ENCODE measurements at places on chromosomes 3 and 15.

DNA sequence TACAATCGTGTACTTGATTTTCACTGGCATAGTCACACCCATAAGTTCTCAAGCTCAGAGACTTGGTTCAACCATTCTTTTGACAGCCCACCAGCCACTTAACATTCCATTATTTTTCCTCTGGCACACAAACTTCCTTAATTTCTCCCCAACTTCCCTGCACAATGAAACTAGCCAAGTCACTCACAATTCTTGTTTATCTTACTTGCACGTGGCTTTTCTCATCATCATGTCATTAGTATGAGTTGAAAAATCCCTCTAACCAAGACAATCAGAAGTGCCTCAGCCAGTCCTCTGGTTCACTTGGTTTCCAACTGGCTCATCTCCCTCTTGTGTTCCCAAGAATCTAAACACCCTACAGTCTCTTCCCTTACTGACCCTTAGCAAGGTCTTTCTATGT lies 110.5 kb upstream of the PTPRG start:
- no peaks in the 10 kb centered on the region for H3K4me1 ChIP-seq
- H3K36me3 ChIP-seq, result no peaks in the 10 kb centered on the region
- no peak overlapping the region for H3K27ac ChIP-seq
- no peak for DNase-seq
- no peak overlapping the region for H3K4me3 ChIP-seq

DNA sequence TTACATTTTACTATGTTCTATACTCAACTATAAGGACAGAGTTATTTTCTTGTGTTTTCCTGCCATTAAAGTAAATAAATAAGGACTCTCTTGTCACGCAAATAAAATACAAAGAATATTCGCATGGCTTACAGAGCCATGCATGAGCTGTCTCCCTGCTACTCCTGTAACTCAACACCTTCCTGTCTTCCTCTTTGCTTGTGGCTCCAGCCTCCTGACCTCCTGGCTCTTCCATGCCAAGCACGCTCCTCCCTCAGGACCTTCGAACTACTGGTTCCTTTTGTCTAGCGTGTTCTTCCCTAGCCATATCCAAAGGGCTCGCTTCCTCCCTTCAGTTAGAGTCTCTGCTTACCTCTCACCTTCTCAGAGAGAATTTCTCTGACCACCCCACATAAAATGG lies 124.3 kb upstream of the TMC3 start:
- H3K27ac ChIP-seq, result no peak overlapping the region
- no peaks in the 10 kb centered on the region for H3K36me3 ChIP-seq
- DNase-seq, result no peak
- no peak overlapping the region for H3K4me3 ChIP-seq
- H3K4me1 ChIP-seq, result no peaks in the 10 kb centered on the region

GRCh38 chr15:96977886-96978285 lies 647.4 kb downstream of the NR2F2 start:
- no peaks in the 10 kb centered on the region for H3K27me3 ChIP-seq
- no peak overlapping the region for H3K27ac ChIP-seq
- H3K4me1 ChIP-seq, result no peaks in the 10 kb centered on the region
- no peak for DNase-seq
- H3K36me3 ChIP-seq, result no peaks in the 10 kb centered on the region

DNA sequence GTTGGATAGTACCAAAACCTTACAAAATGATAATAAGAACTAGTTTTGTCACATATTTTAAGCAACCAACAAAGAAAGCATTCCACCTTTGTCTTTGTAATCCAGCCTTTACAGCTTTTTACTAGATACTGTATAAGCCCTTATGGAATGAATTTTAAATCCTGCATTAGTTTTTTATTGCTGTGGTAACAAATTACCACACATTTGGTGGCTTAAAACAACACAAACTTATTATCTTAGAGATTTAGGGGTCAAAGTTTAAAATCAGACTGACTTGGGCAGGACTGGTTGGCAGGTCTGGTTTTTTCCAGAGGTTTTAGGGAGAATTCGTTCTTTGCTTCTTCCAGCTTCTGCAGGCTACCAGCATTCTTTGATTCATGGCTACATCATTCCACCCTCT lies 108.5 kb upstream of the NLGN1 start:
- no peak overlapping the region for H3K4me3 ChIP-seq
- H3K4me1 ChIP-seq, result no peaks in the 10 kb centered on the region
- no peaks in the 10 kb centered on the region for H3K36me3 ChIP-seq

- no peaks in the 10 kb centered on the region for H3K27me3 ChIP-seq
- H3K4me1 ChIP-seq, result no peaks in the 10 kb centered on the region
- H3K36me3 ChIP-seq, result no peaks in the 10 kb centered on the region
- H3K4me3 ChIP-seq, result no peak overlapping the region
- H3K27ac ChIP-seq, result no peak overlapping the region
These were observed 229.9 kb downstream of the CHST2 start for GRCh38 chr3:143349455-143349854.

DNA sequence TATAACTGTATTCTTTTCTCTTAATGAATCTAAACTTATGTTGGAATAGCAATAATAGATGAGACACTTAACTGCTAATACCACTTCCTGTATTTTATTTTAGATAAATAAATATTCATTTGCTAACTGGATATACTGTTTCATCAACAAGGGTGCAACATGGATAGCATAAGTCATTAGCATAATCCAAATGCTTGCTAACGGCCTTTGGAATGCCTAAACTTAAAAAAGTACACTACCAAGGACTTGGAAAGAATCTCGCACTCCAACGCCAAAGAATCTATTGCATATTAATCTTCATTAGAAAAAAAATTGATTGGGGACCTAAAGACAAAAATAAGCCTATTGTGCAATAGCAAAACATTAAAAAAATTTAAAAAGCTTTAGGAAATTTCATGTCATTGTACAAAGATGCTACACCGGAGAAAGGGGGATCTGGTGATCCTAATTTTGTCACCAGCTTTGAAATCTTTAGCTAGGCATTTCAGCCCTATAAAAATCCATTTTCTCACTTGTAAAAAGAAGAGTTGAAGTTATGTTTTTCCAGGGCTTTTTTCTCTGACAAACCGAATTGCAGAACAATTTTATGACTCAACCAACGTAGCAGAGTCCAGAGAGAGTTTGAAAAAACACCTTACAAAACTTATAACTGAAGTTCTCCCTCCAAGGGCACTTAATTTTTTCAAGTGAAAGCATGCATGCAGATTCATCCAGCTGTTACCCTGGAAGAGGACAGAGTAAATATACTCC lies 4.1 kb downstream of the VGLL3 start:
- H3K4me3 ChIP-seq, result no peak overlapping the region
- H3K36me3 ChIP-seq, result no peaks in the 10 kb centered on the region
- H3K4me1 ChIP-seq, result no peaks in the 10 kb centered on the region
- no peak overlapping the region for H3K27ac ChIP-seq
- no peaks in the 10 kb centered on the region for H3K27me3 ChIP-seq
- no peak for DNase-seq

- H3K27ac ChIP-seq, result peak overlapping the region; percentile 66
- peaks cover 9% of the 10 kb centered on the region for H3K4me1 ChIP-seq
- no peaks in the 10 kb centered on the region for H3K27me3 ChIP-seq
- no peak for DNase-seq
- no peaks in the 10 kb centered on the region for H3K36me3 ChIP-seq
- H3K4me3 ChIP-seq, result no peak overlapping the region
These were observed 381.5 kb upstream of the C2CD4B start for GRCh38 chr15:62546628-62547027.

DNA sequence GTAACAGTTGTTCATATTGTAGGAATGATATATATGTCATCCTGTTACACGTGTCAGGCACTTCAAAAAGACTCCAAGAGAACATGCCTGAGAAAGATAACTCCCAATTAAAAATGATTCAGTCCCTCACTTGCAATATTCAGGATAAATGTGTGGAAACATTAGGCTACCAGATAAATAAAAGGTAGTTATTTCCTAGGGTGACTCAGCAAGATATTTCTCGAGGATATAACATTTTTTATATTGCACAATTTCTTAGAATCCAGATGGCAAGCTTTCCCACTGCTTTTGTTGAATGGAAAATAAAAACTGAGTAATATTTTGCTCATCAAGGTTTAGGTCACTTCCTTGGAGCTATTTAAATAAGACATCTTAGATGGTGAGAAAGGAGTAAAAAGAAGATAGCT lies 181.4 kb downstream of the GAP43 start:
- H3K4me3 ChIP-seq, result no peak overlapping the region
- no peak overlapping the region for H3K27ac ChIP-seq
- no peaks in the 10 kb centered on the region for H3K27me3 ChIP-seq
- no peak for DNase-seq

GRCh38 chr3:173529062-173529711 lies 131.6 kb downstream of the NLGN1 start:
- no peaks in the 10 kb centered on the region for H3K4me1 ChIP-seq
- H3K27me3 ChIP-seq, result no peaks in the 10 kb centered on the region
- no peak overlapping the region for H3K4me3 ChIP-seq
- no peak overlapping the region for H3K27ac ChIP-seq

Measured in prostate gland (tissue), 2 donors.